ENCODE measurements at places on chromosomes 6 and 20.

DNA sequence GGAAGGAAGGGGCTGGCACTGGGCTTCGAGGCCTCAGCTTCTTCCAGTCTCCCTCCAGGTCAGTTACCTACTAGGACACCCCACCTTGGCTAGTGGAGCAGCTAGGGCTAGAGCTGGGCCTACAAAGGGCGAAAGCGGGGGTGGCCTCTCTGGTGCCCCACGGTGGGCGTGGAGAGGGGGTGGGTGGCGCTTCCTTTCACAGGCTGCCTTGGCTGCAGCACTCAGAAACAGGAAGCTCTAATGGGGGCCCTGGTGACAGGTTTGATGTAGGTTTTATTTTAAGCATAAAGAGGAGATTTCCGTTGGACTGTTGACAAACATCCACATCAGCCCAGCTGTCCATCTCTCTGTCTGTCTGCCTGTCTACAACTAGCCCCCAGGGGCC is 13.4 kb downstream of the FAM110A start:
- peaks cover 7% of the 10 kb centered on the region for H3K36me3 ChIP-seq
- DNase-seq, result peak; percentile 82
- peak overlapping the region; percentile 95 for H3K27ac ChIP-seq
- H3K4me3 ChIP-seq, result peak overlapping the region; percentile 97
- H3K4me1 ChIP-seq, result peaks cover 40% of the 10 kb centered on the region

GRCh38 chr6:5529015-5529414 is 267.7 kb downstream of the FARS2 start:
- DNase-seq, result no peak
- peaks cover 15% of the 10 kb centered on the region for H3K36me3 ChIP-seq

- no peak for DNase-seq
- peaks cover 24% of the 10 kb centered on the region for H3K36me3 ChIP-seq
- no peak overlapping the region for H3K4me3 ChIP-seq
- no peaks in the 10 kb centered on the region for H3K27me3 ChIP-seq
- no peak overlapping the region for H3K27ac ChIP-seq
- H3K4me1 ChIP-seq, result no peaks in the 10 kb centered on the region
These were observed 176.2 kb downstream of the ISM1 start for GRCh38 chr20:13397300-13397724.

GRCh38 chr6:113813142-113813541 is 44.0 kb upstream of the MARCKS start:
- no peak overlapping the region for H3K4me3 ChIP-seq
- peaks cover 3% of the 10 kb centered on the region for H3K4me1 ChIP-seq
- H3K27me3 ChIP-seq, result peaks cover 5% of the 10 kb centered on the region
- no peaks in the 10 kb centered on the region for H3K36me3 ChIP-seq
- DNase-seq, result no peak

DNA sequence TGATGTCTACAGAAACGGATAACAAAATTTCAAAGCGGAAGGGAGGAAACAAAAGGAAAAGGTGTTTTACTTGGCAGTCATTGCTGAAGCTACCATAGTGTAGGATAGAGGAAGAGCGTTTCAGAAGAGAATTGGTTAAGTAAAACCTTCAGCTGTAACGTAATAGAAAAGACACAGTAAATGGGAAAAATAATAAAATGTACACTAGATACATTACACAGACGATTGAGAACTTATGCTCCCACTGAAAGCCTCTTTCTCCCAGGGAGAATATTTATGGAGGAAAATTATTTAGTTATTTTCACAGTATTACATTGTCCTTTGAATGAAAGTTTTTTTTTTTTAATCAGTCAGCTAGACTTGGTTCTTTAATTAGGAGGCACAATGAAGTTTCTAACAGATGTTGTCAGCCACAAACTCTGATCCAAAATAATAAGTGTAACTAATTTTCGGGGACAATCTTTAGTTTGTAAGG is 90.7 kb upstream of the PRDM1 start:
- peaks cover 29% of the 10 kb centered on the region for H3K4me1 ChIP-seq
- peaks cover 61% of the 10 kb centered on the region for H3K27me3 ChIP-seq
- no peak for DNase-seq
- H3K27ac ChIP-seq, result no peak overlapping the region
- peak overlapping the region; percentile 96 for H3K4me3 ChIP-seq
- no peaks in the 10 kb centered on the region for H3K36me3 ChIP-seq
